ENCODE measurements at places on chromosomes 11 and 22. TPM values are rescaled to one million over a fixed set of nuclear protein-coding genes. Genes with fewer than 3 reads are reported as not detected.

DNA sequence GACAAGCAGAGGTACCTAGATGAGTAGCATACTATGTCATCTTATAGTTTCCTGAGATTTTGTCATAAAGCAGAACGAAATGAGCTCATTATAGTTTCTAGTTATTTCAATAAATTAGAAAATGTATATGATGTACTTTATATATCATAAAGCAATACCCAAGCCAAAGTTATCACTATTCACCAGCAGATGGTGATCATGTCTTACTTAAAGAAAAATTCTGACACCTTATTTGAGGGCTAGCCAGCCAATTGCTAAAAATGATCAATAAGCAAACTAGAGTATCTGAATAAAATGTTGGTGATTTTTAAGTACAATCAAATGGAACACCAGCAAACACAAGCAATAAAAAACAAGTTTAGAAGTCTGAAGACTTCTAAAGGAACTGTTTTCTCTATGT, 44.1 kb downstream of the RSF1 start:
- H3K27me3 ChIP-seq = no peaks in the 10 kb centered on the region
- H3K36me3 ChIP-seq = no peaks in the 10 kb centered on the region
- DNase-seq = no peak
- H3K27ac ChIP-seq = no peak overlapping the region

GRCh38 chr11:64934682-64935358, 873 bp downstream of the GPHA2 start:
- H3K4me1 ChIP-seq = no peaks in the 10 kb centered on the region
- H3K36me3 ChIP-seq = no peaks in the 10 kb centered on the region
- no peak overlapping the region for H3K27ac ChIP-seq
- DNase-seq = no peak
- H3K27me3 ChIP-seq = peaks cover 29% of the 10 kb centered on the region

- H3K27ac ChIP-seq = no peak overlapping the region
- H3K4me3 ChIP-seq = no peak overlapping the region
- H3K4me1 ChIP-seq = peaks cover 16% of the 10 kb centered on the region
- no peaks in the 10 kb centered on the region for H3K36me3 ChIP-seq
These were observed 139.0 kb downstream of the UVRAG start for GRCh38 chr11:75954039-75954438.

DNA sequence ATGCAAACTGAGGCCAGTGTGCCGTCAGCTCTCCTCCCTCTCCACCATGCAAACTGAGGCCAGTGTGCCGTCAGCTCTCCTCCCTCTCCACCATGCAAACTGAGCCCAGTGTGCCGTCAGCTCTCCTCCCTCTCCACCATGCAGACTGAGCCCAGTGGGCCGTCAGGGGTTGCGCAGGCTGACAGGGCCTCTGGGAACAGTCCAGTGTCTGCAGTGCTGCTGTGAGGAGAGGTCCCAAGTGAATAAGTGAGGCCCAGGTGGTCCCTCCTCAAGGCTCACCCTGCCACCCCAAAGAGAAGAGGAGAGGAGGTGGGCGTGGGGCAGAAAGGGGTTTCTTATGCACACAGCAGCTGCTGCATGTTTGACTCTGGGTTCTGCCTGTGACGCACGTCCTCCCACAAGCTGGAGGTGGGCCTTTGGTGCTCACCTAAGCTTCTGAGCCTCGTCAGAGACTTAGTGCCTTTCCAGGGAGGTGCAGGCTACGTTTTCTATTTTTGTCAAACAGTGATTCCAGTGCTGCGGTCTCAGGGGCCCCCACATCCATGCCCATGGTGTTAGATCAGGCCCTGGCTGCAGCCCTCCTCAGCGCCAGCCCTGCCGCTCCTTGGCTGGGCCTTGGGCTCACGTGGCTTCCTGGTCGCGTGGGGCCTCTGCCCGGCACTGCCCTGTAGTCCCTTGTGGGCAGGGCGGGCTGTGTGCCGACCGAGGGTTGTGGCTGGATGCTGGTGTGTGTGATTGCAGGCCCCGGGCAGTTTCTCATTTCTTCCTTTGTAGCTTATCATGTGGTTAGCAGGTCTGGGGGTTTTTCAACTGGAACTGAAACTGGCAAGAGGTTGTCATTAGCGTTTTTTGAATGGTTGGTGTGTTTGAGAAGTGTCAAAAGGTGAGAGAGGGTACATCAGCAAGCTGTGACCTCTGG, 7.1 kb downstream of the TPCN2 start:
- H3K27me3 ChIP-seq = no peaks in the 10 kb centered on the region
- H3K4me3 ChIP-seq = no peak overlapping the region
- no peak overlapping the region for H3K27ac ChIP-seq
- peaks cover 6% of the 10 kb centered on the region for H3K36me3 ChIP-seq

- H3K27me3 ChIP-seq = peaks cover 11% of the 10 kb centered on the region
- H3K36me3 ChIP-seq = no peaks in the 10 kb centered on the region
- H3K4me3 ChIP-seq = no peak overlapping the region
- H3K4me1 ChIP-seq = no peaks in the 10 kb centered on the region
These were observed 9.0 kb upstream of the HIKESHI start for GRCh38 chr11:86292912-86293616.

The RPS25 gene
- 510 TPM for total RNA-seq

The SLC22A9 gene
- total RNA-seq = not detected

DNA sequence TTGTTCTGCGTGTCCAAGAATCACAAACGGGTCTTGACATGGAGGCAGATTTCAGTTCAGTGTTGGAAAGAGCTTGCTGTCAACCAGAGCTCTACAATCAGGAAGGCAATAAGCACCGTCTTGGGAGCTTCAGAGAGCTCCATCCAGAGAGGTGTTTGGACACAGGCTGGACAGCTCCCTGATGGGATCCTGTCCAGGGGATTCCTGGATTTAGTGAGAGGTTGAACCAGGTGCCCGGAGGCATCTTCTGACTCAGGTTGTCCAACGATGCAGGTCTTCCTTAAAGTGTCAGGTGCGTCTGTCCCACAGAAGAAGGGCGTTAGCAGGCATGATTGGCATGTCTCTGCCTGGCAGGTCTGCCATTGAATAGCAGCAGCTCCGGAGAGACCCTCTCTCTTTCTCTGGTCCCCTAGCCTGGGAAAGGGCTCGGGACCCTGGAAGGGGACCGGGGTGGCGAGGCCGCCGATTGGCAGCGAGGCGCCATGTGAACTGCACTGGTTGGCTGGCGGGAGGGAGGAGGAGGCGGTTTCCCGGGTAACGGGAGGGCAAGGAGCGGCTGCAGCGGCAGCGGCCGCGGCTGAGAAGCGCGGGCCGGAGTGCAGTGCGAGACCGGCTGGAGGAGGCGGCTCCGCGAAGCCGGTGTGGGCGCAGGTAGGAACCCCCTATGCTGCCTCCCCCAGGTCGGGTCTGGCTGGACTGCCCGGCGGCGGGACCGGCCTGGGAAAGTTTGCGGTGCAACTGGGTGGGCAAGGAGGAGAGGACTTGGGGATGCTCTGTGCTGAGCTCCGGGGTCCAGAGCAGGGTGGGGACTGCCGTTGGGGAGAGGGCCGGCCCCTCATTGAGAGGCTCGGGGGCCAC, 104.1 kb upstream of the E2F8 start:
- no peak overlapping the region for H3K4me3 ChIP-seq
- no peak overlapping the region for H3K27ac ChIP-seq
- H3K36me3 ChIP-seq = no peaks in the 10 kb centered on the region
- peaks cover 100% of the 10 kb centered on the region for H3K27me3 ChIP-seq

GRCh38 chr11:36345084-36345511, 49.0 kb downstream of the PRR5L start:
- peak overlapping the region; percentile 70 for H3K27ac ChIP-seq
- H3K36me3 ChIP-seq = no peaks in the 10 kb centered on the region
- H3K27me3 ChIP-seq = peaks cover 61% of the 10 kb centered on the region
- no peak overlapping the region for H3K4me3 ChIP-seq
- H3K4me1 ChIP-seq = peaks cover 11% of the 10 kb centered on the region
